NCI-H524 treated with DMSO at 0.1 percent for 48 hours (cell line): ENCODE measurements at places on chromosomes 4 and X.
A peak's percentile ranks its signal among the peaks of the same experiment; 100 is the strongest.

DNA sequence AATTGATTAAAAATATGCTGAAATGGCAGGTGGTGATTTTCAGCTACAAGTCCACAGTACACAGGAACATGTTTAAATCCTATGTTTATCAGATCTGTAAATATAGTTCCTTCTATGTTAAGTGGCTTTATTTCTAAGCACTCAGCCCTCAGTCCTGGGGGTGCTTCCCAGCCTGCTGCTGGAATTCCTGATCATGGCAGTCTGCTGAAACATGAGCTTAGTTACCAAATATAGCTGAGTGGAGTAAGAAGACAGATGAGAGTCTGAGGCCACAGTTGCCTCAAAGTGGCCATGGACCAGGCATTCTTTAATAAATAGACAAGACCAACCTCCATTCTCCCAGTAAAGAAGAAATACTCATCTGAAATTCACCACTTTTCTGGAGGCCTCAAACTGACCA is 17.1 kb upstream of the DDX60 start:
- no peak for DNase-seq

- no peak for DNase-seq
Observed at GRCh38 chr4:8306511-8307021, 37.0 kb downstream of the HTRA3 start.

DNA sequence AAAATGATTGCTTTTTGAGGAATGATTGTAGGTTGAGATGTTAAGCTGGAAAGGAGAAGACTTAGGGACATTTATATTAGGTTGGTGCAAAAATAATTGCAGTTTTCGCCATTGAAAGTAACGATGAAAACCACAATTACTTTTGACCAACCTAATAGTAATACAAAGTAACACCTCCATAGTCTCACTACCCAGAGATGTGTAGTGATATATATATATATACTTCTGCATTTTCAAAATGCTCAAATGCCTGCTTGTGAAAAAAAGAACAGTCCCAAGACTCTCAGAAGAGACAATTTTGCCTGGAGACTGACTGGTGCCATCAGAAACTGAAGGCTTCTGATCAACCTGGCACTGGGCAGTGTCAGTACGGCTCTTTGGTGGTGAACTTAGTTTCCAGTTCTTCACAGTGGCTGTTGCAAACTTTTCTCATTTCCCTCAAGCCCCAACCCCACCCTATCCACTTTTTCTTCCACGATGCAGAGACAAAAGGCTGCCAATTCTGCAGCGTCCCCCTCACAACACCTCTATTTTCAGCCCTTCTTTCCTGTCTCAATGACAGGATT is 35.1 kb upstream of the TAPT1 start:
- DNase-seq: no peak

DNA sequence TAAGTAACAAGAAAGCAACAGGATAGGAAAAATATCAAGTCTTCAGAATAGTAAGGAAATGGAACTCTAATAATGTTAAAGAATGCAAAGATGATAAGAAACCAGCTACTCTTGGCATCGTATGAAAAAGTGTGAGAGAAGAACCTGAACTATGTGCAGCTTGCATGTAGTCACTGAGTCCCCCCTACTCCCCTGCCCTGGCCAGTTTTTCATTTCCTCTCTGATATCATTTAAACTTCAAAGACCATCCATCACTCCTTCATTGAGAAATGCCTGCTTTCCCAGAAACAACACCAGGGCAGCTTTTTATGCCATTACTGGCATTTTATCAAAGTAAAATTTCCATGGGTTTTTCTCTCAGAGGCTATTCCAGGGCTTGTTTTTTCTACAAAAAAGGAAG is 28.1 kb downstream of the INPP4B start:
- DNase-seq: no peak

GRCh38 chr4:144574000-144574399 is 72.0 kb upstream of the HHIP start:
- DNase-seq: no peak

GRCh38 chrX:6849716-6850414 is 297.6 kb upstream of the STS start:
- DNase-seq: no peak

GRCh38 chr4:142909908-142910307 is 63.8 kb upstream of the INPP4B start:
- no peak for DNase-seq

DNA sequence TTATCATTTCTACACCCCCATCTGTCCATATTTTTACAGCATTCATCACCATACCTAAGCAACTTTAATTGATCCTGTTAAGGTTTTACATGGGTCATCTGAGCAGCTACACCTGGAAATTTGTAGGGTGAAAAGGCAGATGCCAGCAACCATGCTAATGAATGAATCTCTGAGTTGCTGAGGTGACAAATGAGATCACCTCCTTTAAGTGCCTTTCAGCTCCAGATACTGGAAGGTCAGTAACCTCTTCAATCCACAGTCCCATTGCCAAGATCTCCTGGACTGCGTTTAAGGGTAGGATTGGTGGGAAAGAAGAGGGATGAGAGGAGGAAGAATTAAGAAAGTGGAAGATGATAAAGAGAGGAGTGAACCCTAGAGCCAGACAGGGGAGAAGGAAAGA is 8.5 kb upstream of the BMP3 start:
- no peak for DNase-seq

DNA sequence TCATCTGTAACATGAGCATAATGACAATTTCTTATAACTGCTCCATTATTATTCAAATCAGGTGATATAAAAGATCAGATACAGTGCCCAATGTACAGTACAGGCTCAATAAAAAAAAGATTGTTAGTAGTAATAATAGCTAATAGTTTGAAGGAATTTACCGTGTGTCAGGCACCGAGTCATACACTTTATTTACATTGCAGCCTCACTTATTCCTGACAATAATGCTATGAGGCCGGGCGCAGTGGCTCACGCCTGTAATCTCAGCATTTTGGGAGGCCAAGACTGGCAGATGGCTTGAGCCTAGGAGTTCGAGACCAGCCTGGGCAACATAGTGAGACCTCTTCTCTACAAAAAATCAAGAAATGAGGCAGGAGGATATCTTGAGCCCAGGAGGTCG is 10.1 kb upstream of the MAP7D3 start:
- DNase-seq: no peak

DNA sequence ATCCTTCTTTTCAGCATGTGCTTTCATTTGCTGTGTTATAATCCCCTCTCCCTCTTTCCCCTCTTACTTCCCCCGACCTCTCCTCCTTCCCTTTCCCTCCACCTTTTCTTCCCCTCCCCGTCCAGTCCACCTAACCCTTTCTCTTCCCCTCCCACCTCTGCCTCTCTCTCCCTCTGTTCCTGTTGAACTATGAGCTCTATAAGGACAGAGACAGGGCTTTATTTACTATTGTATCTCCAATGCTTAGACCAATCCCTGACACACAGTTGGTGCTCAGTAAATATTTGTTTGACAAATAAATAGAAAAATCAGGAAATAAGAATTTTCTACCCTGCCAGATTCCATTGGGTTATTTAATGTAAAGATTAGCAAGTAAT is 60.8 kb downstream of the EGF start:
- no peak for DNase-seq

- no peak for DNase-seq
Observed at GRCh38 chrX:9372866-9373265, 92.0 kb upstream of the TBL1X start.

- no peak for DNase-seq
Observed at GRCh38 chr4:19030536-19030935, 1009.0 kb upstream of the LCORL start.

DNA sequence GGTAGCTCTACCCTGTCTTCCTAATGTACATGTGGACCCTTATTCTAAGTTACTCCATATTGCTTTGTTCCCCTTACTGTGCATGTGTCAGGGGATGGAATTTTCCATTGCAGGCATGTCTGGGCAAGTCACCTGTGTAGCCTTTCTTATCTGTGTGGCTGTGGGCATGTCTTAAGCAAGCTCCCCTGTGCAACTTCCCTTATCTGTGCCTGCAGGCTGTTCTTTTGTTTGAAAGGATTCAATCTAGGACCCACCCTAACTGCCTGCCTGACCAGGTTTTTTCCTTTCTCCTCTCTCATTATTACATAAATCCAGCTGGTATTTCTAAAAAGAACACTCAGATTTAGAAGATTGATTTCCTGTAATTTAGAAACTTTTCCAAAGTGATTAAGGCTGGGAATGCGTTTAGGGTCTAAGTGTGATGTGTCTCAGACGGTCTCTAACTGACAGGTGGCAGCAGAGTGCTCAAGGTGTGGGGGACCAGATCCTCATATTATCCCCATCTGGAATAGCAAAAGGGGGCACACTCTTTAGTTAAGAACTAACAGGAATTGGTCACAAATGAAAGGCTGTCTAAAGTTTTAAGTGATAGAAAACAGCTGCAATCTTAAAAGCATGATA is 198.9 kb upstream of the PPP1R2C start:
- DNase-seq: no peak

DNA sequence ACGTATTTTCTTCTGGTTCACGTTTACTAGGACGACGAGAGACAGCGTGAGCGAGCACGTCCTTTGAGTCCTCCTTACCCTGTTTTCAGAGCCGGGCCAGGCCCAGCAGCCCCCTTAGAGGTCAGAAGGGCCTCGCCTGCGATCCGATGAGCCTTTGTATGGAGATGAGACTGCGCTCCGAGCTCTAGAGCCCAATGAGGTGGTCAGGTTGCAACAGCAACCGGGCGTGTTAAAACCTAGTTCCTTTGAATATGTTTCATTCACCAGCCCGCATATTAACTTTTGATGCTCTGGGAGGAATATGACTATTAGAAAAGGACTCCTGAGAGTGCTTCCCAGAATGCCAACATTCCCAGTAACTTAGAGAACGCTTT is 55.6 kb upstream of the TADA2B start:
- no peak for DNase-seq

DNA sequence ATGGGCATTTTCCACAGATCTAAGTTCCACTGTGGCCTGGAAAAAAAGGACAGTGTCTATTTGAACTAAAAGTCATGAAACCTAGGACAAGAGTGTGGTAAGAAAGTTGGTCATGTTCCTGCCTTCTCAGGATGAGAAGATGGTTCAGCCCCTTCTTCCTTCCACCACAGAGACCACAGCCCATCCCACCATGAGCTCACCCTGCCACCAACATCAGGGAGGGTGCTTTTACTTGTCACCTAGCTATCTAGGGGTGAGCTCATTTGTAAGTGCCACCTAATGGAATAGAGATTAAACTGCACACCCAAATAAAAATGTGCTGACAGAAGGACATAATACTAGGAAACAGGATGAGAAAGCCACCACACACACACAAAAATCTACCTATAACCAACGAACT is 235.9 kb downstream of the SPIN4 start:
- no peak for DNase-seq

DNA sequence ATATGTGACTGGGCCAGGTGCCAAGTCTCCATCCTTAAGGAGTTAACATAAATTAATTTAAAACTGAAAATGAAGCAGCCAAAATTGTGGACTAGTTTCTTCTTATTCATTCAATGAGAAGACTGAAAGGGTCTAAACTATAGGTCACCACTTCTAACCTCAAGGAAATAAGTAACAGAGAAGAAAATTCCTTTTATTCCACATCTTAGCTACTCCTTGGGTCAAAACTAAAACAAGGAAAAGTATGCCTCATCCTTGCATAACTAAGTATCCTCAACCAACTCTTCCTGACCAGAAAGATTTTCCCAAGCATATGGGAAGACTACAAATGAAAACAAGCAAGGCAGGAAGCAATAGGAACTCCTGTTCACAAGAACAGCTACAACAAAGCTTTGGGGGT is 71.2 kb downstream of the ZNF827 start:
- no peak for DNase-seq

GRCh38 chr4:110751986-110752385 is 129.1 kb upstream of the PITX2 start:
- DNase-seq: no peak

- DNase-seq: no peak
Observed at GRCh38 chr4:71266090-71266794, 72.6 kb upstream of the SLC4A4 start.

GRCh38 chr4:88054901-88055300 is 47.5 kb downstream of the PKD2 start:
- no peak for DNase-seq

- no peak for DNase-seq
Observed at GRCh38 chr4:48640699-48641098, 139.4 kb downstream of the FRYL start.

- DNase-seq: no peak
Observed at GRCh38 chrX:151151665-151152267, 24.6 kb upstream of the GPR50 start.

DNA sequence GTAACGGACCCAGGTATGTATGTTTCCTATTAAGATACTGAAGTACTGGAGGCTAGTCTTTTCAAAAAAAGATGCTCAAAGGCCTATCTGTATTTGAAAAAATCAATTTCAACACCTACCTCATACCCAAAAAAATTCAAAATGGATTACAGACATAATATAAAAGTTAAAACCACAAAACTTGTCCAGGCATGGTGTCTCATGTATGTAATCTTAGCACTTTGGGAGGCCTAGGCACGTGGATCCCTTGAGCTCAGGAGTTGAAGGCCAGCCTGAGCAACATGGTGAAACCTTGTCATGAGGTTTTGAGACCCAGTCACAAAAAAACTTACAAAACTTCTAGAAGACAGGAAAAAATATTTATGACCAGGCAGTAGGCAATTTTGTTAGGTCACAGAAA is 16.7 kb downstream of the RBMX start:
- no peak for DNase-seq

GRCh38 chr4:163816494-163816893 is 322.0 kb downstream of the TMA16 start:
- DNase-seq: peak; percentile 1

DNA sequence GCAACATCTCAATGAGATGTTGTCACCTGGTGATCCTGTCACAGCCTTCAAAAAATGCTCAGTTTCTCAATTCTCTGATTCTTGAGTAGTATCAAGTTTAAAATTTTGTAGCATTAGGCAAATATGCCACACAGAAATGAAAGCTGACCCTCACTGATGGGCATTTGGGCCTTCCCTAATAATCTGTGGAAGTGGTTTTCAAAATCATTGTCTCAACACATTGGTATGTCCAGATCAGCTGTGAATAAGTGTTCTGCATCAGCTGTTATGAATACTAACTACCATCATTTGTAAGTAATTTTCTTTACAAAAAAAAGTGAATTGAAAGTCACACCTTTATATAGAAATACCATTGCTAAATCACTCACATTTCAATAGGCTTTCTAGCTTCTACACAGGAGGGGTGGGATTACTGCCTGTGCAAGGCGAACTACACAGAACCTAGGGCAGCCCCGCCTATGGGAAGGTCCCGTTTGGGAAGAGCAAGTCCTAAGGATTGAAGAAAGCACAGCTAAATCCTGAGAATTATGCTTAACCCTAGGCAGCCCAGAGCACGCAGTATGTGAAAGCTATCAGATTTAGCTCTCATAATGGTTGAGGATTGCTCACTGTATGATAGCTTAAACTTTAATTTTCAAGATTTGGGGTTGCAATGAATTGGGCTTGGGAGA is 73.4 kb downstream of the GPC3 start:
- DNase-seq: peak; percentile 28

DNA sequence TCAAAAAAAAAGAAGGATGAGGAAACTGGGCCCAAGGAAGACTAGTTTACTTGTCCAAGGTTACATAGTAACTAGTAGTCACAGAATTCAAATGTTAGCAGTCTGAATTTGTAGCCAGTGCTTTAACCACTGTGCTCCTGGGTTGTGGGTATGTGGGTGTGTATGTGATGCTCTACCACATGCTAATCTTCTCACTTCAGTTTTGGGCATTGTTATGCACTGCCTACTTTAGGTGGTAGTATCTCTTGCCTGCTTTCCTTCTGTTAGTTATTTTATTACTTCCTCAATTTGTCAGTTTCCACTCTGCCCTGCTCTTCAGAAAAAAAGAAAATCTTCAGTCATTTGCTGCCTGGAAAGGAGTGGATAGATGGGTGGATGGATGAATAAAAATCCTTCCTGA is 219.2 kb downstream of the RPA4 start:
- DNase-seq: no peak
